Stimulated activated CD8-positive, alpha-beta memory T cell treated with anti-CD3 and anti-CD28 coated beads, Interleukin-2, amount 100 ng/mL, for 48 hours (primary cell): ENCODE measurements at places on chromosomes 1 and 21.

- DNase-seq, result no peak
These were observed 19.5 kb upstream of the ETV3 start for GRCh38 chr1:157157501-157158190.

DNA sequence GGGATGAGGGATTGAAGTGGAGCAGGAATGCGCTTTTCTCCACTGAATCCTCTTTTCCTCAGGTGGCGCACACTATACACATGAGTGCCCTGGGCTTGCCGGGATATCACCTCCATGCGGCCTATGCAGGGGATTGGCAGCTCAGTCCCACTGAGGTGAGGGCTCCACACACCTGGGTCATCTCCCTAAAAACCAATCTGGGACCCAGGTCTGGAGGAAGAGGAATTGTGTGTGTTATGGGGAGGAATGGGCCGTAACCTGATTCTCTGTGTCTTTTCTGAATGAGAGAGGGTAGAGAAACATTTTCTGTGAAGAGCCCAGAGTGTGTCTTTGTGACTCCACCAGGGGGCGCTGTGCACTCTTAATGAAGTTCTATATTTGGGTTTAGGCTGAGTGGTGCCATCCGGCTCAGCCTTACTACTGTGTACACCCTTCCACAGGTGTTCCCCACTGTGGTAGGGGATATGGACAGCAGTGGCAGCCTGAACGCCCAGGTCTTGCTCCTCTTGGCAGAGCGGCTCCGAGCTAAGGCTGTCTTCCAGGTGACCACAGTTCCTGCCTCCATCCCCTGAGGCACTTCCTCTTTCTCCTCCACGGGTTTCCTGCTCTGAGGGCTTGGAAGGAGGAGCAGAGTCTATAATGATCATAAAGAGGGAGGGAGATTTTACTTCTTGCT is 1.5 kb downstream of the TOMM40L start:
- peak; percentile 84 for DNase-seq

- DNase-seq, result no peak
These were observed 541.3 kb downstream of the DPYD start for GRCh38 chr1:97379387-97380075.

DNA sequence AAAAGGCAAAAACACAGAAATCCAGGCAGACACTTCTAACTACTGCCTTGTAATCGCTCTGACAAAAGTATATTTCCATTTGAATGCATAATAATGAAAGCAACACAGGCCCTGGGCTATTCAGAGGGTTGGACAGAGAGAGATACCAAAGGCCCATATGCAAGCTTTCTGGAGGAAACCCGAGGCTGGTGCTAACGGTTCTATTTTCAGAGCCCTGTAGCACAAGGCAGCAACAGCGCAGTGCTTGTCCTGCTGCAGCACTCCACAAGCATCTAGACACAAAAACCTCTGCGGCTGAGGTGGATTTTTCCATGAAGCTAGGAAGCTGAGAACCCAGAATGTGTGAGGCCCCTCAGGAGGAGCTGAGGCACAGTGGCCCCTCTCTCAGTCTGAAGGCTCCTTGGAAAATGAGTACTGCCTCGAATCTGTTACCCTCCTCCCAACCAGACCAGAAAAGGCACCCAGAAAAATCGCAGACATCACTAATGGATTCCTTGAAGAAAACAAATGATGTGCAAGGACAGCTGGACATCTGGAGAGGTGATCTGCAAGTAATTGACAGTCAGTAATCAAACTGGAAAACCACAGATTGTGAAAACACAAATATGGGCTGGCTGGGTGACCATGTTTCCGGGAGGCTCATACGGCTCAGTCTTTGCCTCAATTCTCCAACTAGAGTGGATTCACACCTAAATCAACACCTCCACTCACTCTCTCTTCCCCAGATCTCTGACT is 54.0 kb downstream of the COLGALT2 start:
- no peak for DNase-seq

GRCh38 chr1:221688488-221688843 is 53.4 kb downstream of the DUSP10 start:
- no peak for DNase-seq

DNA sequence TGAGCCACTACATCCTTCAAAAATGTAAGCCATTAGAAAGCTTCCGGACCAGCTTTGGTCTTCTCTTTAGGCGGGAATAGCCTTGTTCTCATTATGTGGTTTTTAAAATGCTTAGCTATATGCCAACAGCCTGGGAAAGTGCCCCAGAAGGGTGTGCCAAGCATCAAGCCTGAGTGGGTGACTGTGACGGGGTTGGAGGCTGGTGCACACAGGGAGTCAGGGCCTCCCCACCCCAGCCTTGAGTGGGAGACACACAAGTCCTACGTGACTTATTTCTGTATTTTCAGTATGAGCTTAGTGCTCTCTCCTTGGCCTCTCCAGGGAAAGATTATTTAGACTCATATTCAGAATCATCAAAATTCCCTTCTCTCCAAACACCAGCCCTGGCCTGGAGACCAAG is 9.8 kb downstream of the UBASH3A start:
- DNase-seq, result no peak

DNA sequence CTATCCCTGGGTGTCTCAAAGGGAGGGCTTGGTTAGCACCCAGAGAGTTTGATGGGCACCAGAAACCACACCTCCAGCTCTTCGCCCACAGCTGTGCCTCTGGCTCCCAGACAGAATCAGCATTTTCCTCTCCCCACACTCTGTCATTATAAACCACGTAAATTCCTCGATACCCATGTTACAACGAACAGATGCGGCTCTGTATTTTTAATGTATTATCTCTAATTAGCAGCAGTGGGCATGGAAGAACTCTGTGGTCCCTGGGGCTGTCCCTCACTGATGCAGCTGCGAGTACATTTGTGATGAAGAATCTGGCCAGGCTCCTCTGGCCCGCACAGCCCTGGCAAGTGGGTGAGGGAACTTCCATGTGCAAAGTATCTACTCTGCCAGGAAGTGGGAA is 10.8 kb downstream of the HMGB4 start:
- no peak for DNase-seq

DNA sequence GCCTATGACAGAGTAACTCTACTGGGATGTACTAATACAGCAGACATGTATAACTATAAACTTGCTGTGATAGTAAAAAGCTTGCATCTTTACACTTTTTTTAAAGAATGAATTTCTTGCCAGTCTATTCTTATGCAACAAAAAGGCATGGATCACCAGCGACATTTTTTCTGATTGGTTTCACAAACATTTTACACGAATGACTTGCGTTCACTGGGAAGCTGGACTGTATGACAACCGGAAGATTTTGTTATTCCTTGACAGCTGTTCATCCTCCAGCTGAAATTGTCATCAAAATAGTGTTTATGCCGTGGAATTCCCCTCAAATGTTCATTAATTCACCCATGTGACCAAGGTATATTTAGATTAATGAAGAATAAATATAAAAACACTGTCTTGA is 131.0 kb downstream of the XPR1 start:
- DNase-seq, result no peak

DNA sequence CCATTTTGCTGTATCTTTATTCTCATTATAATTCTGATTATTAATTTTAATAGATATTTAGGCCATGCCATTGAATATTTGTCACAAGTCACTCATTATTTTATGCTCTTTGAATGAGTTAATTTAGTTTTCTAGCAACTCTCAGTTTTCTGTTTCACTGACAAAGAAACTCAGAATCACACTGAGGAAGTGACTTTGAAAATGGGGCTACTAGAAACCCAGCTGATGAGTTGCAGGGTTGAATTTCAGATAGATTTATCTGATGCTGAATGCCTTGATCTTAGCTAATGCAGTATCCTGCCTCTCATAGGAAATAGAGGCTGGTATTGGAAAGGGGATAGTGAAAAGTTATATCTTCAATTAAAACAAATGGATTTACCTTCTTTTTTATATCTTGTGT is 67.4 kb upstream of the PLA2G4A start:
- DNase-seq, result no peak

- no peak for DNase-seq
These were observed 198.3 kb upstream of the SAMSN1 start for GRCh38 chr21:14744368-14744767.

- no peak for DNase-seq
These were observed 418.3 kb downstream of the MATN1 start for GRCh38 chr1:30305061-30305460.

DNA sequence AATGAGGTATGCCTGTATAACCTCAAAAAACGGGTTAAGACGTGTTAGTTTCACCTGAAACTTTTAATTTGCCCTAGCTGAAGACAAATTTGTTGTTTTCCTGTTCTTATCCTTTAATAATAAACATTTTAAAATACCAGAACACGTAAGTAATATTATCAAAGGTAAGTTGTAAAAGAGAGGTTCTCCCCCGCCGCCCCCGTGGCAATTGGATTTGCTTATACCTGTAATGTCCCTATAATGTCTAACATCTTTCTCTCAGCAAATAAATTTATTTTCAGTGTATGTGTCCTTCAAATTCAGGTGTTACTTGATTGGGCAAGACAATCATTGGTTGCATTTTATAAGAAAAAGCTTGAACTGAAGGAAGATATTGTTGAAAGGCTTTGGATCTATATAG is 5.9 kb downstream of the URB2 start:
- DNase-seq, result no peak

DNA sequence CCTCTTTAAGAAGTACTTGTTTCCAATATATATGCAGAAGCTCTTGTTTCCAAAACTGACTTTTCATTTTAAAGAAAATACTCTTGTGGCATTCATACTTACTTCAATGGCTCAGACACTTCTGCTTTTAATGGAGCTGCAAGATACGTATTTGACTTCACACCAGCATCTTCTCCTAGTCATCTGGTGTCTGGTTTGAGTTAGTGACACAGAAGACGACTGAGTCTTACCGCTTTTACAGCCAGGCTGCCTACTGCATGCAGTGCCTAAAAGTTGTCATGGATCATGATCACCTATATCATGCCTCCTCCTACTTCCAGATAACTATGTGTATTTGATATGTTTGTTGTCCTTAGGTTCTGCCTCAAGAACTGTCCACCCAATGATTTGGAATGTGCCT is 185.9 kb downstream of the TPR start:
- DNase-seq, result no peak

- no peak for DNase-seq
These were observed 212.7 kb upstream of the JUN start for GRCh38 chr1:58996341-58997059.

- DNase-seq, result no peak
These were observed 191.7 kb upstream of the KCTD3 start for GRCh38 chr1:215375381-215375780.

- DNase-seq, result no peak
These were observed 8.9 kb upstream of the ADORA3 start for GRCh38 chr1:111512132-111512889.

DNA sequence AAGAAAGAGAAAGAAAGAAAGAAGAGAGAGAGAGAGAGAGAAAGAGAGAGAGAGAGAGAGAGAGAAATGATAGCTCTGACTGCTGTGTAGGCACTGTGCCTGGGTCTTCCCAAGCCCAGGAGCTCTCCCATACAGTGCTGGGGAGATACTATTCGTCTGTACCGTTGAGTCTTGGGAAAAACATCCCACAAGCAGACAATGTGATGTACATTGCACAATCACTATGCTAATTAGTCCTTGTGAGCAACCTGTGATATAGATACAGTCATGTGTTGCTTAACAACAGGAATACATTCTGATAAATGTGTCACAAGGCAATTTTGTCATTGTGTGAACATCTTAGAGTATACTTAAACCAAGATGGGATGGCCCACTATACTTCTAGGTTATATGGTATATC is 381.0 kb downstream of the HHAT start:
- DNase-seq, result no peak

DNA sequence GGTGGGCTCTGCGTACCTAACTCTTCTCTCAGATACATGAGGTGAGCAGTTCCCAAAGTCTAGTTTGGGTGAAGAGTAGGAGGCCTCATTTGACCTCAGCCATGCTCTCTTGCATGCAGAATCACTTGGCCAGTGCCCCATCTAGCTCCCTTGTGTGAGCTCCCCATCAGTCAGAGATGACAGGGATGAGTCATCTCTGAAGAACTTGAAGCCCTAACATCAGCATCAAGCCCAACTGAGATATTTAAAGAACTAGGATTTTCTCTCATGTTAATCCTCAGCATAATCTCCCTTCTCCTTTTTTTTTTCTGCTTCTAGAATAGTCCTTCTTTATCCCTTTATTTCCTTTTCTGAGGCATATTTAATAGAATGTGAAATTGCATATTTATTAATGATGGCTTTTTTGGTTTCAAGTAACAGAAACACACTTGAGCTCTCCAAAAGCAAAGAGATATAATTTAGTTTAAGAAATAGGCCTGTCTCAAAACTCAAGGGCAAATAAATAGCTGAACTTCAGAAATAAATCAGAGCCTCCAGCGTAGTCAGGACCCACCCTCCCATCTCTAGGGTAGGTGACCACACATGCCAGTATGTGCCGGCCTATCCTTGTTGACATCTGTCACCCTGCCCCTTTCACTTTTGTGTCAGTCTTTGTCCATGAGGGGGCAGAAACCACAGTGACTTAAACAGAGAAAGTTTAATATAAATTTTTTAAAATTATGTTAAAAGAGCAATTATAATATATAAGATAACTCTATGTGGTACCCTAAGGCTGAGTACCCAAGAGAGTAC is 112.3 kb downstream of the TSEN15 start:
- no peak for DNase-seq

- DNase-seq, result no peak
These were observed 17.8 kb upstream of the POU3F1 start for GRCh38 chr1:38064197-38064903.

DNA sequence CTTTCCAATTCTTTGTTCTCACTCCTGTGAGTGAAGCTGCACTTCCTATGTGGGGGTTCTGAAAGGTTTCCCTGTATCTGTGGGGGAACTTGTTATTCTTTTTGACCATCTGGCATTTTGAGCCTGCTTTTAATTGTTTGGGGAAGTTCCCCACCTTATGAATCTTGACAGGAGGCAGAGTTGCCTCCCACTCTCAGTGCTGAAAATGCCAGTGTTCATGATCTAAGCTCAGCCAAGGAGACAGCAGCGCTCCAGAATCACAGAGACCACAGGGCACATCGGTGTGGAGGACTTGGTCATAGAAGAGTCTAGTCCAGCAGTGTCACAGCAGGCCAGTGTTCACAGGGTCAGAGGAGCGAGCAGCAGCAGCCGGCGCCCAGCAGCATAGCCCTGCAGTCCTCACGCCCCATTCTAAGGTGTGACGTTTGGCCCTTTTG is 63.8 kb upstream of the PRDX6 start:
- DNase-seq, result no peak

DNA sequence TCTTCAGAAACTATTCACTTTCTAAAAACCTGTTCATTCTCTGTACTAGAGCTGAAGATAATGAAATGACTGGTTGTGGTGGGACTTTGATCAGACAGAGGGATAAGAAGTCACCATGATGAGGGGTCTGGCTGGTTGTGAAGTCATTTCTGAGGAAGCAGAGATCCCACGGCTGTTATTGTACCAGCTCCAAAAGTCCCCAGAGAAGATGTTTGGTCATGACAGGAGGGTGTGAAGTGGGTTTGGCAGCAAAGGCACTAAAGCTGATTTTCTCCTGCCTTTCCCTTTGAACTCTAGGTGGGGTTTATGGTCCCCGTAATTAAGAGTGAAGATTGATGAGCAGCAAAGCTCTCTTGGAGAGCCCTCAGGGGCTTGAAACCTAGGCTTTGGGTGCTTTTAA is 103.1 kb upstream of the CACHD1 start:
- no peak for DNase-seq
